Natural killer cell (primary cell): ENCODE measurements at places on chromosomes 11 and 22. TPM values are rescaled to one million over a fixed set of nuclear protein-coding genes. Genes with fewer than 3 reads are reported as not detected.

- no peaks in the 10 kb centered on the region for H3K36me3 ChIP-seq
- H3K4me3 ChIP-seq: no peak overlapping the region
- no peaks in the 10 kb centered on the region for H3K27me3 ChIP-seq
- DNase-seq: no peak
- no peak overlapping the region for H3K27ac ChIP-seq
- H3K4me1 ChIP-seq: no peaks in the 10 kb centered on the region
These were observed 95.2 kb downstream of the ABTB2 start for GRCh38 chr11:34262531-34263081.

GRCh38 chr22:47213571-47214230 is 451.3 kb downstream of the TBC1D22A start:
- no peaks in the 10 kb centered on the region for H3K4me1 ChIP-seq
- no peak overlapping the region for H3K27ac ChIP-seq
- no peaks in the 10 kb centered on the region for H3K36me3 ChIP-seq
- no peaks in the 10 kb centered on the region for H3K27me3 ChIP-seq
- H3K4me3 ChIP-seq: no peak overlapping the region

- H3K27me3 ChIP-seq: no peaks in the 10 kb centered on the region
- no peaks in the 10 kb centered on the region for H3K4me1 ChIP-seq
- H3K4me3 ChIP-seq: no peak overlapping the region
- no peaks in the 10 kb centered on the region for H3K36me3 ChIP-seq
These were observed 212.6 kb downstream of the DBX1 start for GRCh38 chr11:19947537-19948114.

DNA sequence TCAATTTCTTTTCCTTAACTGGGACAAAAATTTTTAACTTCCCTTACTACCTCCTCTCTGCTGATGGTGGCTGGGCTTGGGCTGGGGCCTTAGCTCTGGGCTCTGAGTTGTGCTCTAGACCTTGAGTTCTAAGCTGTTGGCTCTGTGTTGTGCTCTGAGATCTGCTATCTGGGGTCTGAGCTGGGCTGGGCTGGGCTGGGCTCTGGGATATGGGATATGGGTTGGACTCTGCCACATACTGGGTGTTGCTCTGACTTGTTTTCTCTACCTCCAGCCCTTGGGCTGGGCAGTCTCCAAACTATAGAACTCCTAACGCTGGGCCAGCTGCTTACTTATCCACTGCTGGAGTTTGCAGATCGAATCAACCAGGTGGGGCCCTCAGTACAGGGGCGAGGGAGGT is 41.9 kb downstream of the DNHD1 start:
- no peak overlapping the region for H3K4me3 ChIP-seq
- no peak overlapping the region for H3K27ac ChIP-seq
- no peaks in the 10 kb centered on the region for H3K4me1 ChIP-seq
- no peak for DNase-seq
- H3K27me3 ChIP-seq: no peaks in the 10 kb centered on the region
- no peaks in the 10 kb centered on the region for H3K36me3 ChIP-seq

GRCh38 chr11:82791779-82792178 is 58.1 kb upstream of the FAM181B start:
- H3K4me3 ChIP-seq: no peak overlapping the region
- no peaks in the 10 kb centered on the region for H3K4me1 ChIP-seq
- DNase-seq: no peak
- no peaks in the 10 kb centered on the region for H3K27me3 ChIP-seq

GRCh38 chr11:2885017-2885677 is 428 bp downstream of the CDKN1C start:
- no peaks in the 10 kb centered on the region for H3K36me3 ChIP-seq
- DNase-seq: peak; percentile 47
- H3K4me3 ChIP-seq: peak overlapping the region; percentile 70

DNA sequence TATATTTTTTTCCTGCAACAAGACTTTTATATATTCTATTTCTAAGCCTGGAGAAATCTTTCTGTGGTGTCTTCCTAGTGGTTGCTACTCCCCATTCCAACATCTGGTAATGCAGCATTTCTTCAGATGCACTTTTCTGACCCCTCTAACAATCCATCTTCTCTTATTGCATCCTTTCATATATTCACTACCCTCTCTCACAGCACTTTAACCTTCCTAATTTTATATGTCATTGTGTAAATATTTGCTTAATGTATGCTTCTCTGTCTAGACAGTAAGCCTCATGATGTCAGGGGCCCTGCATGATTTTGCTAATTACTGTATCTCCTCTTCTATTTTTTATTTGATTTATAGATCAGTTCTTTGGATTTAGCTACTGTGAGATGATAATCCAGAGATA is 701.6 kb downstream of the KCNA4 start:
- DNase-seq: no peak
- H3K4me1 ChIP-seq: no peaks in the 10 kb centered on the region
- H3K4me3 ChIP-seq: no peak overlapping the region
- H3K27ac ChIP-seq: no peak overlapping the region
- H3K27me3 ChIP-seq: no peaks in the 10 kb centered on the region

GRCh38 chr11:117970400-117971024 is 15.7 kb upstream of the IL10RA start:
- H3K27ac ChIP-seq: peak overlapping the region; percentile 38
- peak; percentile 72 for DNase-seq
- peaks cover 66% of the 10 kb centered on the region for H3K4me1 ChIP-seq
- H3K36me3 ChIP-seq: no peaks in the 10 kb centered on the region
- no peak overlapping the region for H3K4me3 ChIP-seq
- no peaks in the 10 kb centered on the region for H3K27me3 ChIP-seq

GRCh38 chr11:67542169-67542568 is 18.9 kb upstream of the CABP2 start:
- H3K4me3 ChIP-seq: no peak overlapping the region
- H3K4me1 ChIP-seq: no peaks in the 10 kb centered on the region
- H3K27me3 ChIP-seq: no peaks in the 10 kb centered on the region
- H3K27ac ChIP-seq: no peak overlapping the region

DNA sequence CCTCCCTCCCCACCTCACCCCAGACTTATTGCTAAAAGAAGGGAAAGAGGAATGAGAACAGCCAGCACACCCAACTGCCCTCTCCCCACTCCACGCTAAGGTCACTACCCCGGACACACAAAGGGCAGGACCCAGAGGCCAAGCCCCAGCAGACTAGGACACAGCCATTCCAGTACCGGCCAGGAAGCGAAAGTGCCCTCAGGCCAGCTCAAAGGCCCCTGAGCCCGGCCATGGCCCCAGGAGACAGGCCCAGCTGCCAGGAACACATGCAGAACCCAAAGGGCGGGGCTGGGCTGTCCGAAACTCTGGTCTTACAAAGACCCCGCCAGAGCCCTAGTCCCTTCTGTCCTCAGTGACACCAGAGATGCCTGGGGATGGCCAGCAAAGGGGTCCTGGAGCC is 5.5 kb downstream of the RCOR2 start:
- peaks cover 7% of the 10 kb centered on the region for H3K27me3 ChIP-seq
- no peak for DNase-seq
- H3K4me3 ChIP-seq: no peak overlapping the region
- peaks cover 9% of the 10 kb centered on the region for H3K4me1 ChIP-seq

- H3K4me1 ChIP-seq: peaks cover 23% of the 10 kb centered on the region
- H3K27me3 ChIP-seq: no peaks in the 10 kb centered on the region
- no peaks in the 10 kb centered on the region for H3K36me3 ChIP-seq
- no peak for DNase-seq
- no peak overlapping the region for H3K27ac ChIP-seq
- no peak overlapping the region for H3K4me3 ChIP-seq
These were observed 3.0 kb upstream of the SLCO2B1 start for GRCh38 chr11:75147875-75148263.

- H3K4me1 ChIP-seq: peaks cover 12% of the 10 kb centered on the region
- DNase-seq: no peak
- peaks cover 35% of the 10 kb centered on the region for H3K36me3 ChIP-seq
- no peak overlapping the region for H3K27ac ChIP-seq
These were observed 8.6 kb downstream of the SERPINH1 start for GRCh38 chr11:75570559-75571139.

- no peak for DNase-seq
- H3K4me3 ChIP-seq: no peak overlapping the region
- no peaks in the 10 kb centered on the region for H3K36me3 ChIP-seq
- no peak overlapping the region for H3K27ac ChIP-seq
- no peaks in the 10 kb centered on the region for H3K4me1 ChIP-seq
These were observed 108.6 kb upstream of the ASPHD2 start for GRCh38 chr22:26320447-26320846.

GRCh38 chr11:109062445-109062844 is 359.5 kb upstream of the C11orf87 start:
- no peak for DNase-seq
- H3K27me3 ChIP-seq: no peaks in the 10 kb centered on the region
- no peak overlapping the region for H3K4me3 ChIP-seq
- H3K4me1 ChIP-seq: peaks cover 10% of the 10 kb centered on the region

DNA sequence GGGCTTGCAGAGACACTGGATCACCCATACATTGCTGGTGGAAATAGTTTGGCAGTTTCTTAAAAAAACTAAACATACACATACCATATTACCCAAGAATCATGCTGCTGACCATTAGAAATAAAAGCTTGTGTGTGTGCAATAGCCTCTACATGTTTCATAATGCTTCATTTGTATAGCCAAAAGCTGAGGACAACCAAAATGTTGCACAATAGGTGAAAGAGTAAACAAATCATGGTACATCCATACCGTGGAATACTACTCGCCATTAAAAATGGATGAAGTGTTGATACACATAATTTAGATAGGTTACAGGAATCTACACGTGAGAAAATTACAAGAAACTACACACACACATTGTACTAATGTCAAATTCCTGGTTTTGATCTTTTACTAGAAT is 6.5 kb downstream of the KBTBD3 start:
- no peaks in the 10 kb centered on the region for H3K4me1 ChIP-seq
- DNase-seq: no peak
- H3K27ac ChIP-seq: no peak overlapping the region
- H3K36me3 ChIP-seq: no peaks in the 10 kb centered on the region
- H3K4me3 ChIP-seq: no peak overlapping the region

DNA sequence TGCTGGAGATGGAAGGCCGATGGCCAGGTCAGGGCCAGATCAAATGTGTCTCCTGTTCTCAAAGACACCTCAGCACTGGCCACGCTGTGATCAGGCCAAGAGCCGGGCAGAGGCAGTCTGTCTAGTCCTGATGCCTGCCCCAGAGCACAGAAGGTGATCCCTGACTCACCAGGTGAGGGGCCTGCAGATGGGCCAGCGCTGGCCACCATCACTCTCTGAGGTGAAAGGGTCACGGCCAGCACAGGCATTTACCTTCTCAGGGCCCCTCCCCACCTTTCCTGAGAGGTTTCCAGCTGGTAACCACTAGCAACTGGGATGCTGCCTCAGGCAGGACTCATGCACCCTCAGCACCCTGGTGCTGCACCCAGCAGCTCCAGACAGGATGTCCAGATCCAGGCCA is 2.9 kb downstream of the SBF1 start:
- no peak overlapping the region for H3K4me3 ChIP-seq
- peaks cover 13% of the 10 kb centered on the region for H3K36me3 ChIP-seq
- H3K27ac ChIP-seq: peak overlapping the region; percentile 91
- H3K4me1 ChIP-seq: peaks cover 72% of the 10 kb centered on the region
- no peak for DNase-seq

- peaks cover 17% of the 10 kb centered on the region for H3K4me1 ChIP-seq
- no peak overlapping the region for H3K4me3 ChIP-seq
- DNase-seq: no peak
- H3K27ac ChIP-seq: no peak overlapping the region
These were observed 4.7 kb downstream of the SCYL1 start for GRCh38 chr11:65529475-65530156.

Gene DMC1
- total RNA-seq: 0.31 TPM

Gene SLC25A17
- 9.2 TPM for total RNA-seq

Gene MAPK11
- total RNA-seq: 2.2 TPM

Gene RAG2
- total RNA-seq: not detected

Gene C1QTNF5
- total RNA-seq: not detected
